ENCODE measurements at places on chromosomes 12 and 14. TPM values are rescaled to one million over a fixed set of nuclear protein-coding genes. Genes with fewer than 3 reads are reported as not detected.

DNA sequence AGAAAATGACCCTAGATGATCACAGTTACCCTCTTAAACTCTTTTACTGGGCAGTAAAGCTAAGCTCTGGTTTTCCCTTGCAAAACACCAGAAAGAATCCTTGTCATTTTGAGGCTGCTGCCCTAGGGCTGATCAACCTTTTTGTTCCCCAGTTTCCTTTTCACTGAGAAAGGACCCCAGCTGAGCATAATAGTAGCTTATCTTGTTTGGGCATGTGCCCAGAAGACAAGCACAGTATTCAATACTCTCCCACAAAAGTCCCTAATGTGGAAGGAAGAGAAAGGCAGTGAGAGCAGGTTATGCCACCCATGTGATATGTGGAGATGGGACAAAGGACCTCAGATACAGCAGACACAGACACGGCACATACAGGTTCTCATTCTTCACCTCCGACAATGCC is 332.6 kb upstream of the TMPO start:
- DNase-seq, result no peak

The SERPINA5 gene
- 1.2 TPM for total RNA-seq

- no peak for DNase-seq
Observed at GRCh38 chr14:86944434-86944833, 1048.5 kb downstream of the GALC start.

The IFNG-AS1 gene
- 0.19 TPM for total RNA-seq

- DNase-seq, result no peak
Observed at GRCh38 chr12:76706101-76706500, 57.8 kb upstream of the ZDHHC17 start.

DNA sequence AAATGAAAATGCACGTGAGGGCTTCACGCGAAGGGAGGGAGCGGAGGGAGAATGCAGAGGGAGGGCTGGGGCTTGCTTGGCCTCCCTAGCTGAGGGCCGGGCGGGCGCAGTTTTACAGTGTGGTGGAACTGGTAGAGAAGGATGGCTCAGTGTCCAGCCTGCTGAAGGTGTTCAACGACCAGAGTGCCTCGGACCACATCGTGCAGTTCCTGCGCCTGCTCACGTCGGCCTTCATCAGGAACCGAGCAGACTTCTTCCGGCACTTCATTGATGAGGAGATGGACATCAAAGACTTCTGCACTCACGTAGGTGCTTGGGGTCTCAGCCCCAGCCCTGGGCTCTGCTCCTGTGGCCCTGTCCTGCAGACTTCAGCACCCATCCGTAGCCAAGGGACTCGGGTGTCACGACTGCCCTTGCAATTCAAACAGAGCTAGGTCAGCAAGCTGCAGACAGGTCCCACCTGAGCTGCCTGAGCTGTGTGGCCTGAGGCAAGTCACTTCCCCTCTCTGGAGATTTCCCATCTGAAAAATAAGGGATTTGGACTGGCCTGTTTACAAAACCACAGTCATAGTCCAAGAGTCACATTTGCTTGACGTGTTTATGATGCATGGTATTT is 18.4 kb downstream of the OTUB2 start:
- DNase-seq, result peak; percentile 44

The FGF6 gene
- total RNA-seq, result not detected

The HNRNPA1 gene
- 439 TPM for total RNA-seq

The MUCL1 gene
- not detected for total RNA-seq

The SRGAP1 gene
- total RNA-seq, result 5.9 TPM
